Forelimb muscle (tissue), 1 donor: ENCODE measurements at places on chromosomes 7 and 10. TPM values are rescaled to one million over a fixed set of nuclear protein-coding genes. Genes with fewer than 3 reads are reported as not detected.

DNA sequence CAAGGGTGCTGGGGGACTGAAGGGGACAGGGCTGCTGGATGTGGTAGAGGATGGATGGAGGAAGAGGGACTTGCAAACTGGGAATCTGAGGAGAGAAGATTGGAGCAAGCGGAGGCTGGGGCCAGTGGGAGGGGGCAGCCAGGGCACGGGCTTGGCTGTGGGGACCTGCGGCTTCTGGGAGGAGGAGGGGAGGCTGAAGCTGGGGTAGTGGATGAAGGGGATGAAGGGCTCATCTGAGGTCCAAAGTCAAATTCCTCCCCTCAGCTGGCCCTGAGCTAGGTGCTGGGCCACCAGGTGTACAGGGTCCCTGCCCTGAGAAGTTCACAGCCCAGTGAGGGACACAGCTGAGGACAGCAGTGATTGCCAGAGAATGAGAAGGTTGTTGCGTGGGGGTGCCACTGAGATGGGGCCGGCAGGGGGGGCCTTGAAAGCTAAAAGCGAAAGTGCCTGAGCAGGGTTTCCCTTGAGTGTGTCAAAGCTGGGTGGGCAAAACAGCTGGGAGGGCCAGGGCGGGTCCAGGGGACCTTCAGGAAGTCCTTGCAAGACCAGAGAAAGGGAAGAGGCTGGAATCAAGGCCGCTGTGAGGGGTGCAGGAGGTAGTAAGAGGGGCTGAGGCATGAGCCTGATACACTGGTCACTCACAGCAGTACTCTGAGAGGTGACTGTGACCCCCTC lies 75.2 kb downstream of the MYL10 start:
- DNase-seq = no peak

- DNase-seq = no peak
Measured at GRCh38 chr10:102673819-102674511, 29.7 kb downstream of the TRIM8 start.

DNA sequence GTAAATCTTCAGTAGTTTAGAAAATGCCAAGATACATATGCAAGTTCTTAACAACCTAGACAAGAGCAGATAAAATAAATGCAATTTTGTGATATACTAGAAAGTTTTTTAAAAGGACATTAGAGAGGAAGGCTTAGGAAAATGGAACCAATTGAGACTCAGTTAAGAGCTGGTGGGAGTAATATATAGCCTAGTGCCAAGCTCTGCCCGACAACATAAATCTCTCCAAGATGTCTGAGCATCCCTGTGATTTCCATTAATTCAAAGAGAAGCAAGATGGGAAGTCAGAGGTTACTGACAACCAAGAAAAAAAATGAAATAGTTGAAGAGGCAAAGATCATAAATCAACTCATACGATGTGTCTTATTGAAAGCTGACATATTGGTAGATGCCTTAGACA lies 74.5 kb downstream of the DGKB start:
- DNase-seq = no peak

DNA sequence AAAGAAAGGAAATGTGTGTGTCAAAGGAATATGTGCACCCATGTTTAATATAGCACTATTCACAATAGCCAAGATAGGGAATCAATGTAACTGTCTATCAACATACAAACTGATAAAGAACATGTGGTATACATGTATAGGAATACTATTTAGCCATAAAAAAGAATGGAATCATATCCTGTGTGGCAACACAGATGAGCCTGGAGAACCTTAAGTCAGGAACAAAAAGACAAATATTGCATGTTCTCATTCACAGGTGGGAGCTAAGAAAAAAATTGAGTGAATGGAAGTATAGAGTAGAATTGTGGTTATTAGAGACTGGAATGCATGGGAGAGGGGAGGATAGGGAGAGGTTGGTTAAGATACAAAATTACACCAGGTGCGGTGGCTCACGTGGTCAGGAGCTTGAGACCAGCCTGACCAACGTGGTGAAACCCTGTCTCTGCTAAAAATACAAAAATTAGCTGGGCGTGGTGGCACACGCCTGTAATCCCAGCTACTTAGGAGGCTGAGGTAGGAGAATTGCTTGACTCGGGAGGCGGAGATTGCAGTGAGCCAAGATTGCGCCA lies 10.5 kb downstream of the URGCP start:
- DNase-seq = no peak

SP4 gene
- 7.0 TPM for polyA plus RNA-seq

DNA sequence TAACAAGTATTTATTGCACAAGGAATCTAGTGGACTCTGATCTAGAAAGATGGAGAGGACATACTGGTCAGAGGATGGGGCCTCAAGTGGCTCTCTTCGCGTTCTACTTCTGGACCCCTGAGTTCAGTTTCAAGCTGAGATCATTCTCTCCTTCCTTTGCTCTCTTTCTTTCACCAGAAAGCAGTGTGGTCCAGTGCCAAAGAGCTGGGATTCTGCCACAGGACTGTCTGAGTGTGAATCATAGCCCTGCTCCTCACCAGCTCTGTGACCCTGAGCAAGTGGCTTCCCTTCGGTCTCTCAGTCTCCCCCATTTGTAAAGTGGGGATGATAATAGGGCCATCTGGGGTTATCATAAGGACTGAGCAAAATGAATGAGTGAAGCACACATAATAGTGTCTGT lies 715.2 kb downstream of the SUGCT start:
- no peak for DNase-seq

DNA sequence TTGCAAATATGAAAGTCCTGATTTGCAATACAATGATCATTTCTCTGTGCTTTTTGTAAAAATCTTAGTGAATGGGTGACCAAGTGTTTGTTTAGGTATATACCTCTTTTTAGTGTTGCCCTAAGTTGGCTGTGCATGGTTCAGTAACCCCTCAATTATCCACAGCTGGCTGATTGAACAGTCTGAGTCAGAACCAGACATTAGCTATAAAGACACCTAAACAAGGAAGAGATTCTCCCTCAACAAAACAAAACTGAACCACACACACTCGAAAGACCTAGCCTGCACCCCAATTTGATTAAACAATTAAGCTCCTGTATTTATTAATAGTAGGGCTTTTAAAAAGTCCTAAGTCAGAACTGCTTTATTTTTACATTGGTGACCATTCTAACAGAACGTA lies 2.8 kb downstream of the RSBN1L start:
- DNase-seq = no peak

ADRA2A gene
- 4.4 TPM for polyA plus RNA-seq

UCMA gene
- polyA plus RNA-seq = 0.95 TPM
